Dorsolateral prefrontal cortex (tissue), 122 donors: ENCODE measurements at places on chromosomes 6 and 20.

DNA sequence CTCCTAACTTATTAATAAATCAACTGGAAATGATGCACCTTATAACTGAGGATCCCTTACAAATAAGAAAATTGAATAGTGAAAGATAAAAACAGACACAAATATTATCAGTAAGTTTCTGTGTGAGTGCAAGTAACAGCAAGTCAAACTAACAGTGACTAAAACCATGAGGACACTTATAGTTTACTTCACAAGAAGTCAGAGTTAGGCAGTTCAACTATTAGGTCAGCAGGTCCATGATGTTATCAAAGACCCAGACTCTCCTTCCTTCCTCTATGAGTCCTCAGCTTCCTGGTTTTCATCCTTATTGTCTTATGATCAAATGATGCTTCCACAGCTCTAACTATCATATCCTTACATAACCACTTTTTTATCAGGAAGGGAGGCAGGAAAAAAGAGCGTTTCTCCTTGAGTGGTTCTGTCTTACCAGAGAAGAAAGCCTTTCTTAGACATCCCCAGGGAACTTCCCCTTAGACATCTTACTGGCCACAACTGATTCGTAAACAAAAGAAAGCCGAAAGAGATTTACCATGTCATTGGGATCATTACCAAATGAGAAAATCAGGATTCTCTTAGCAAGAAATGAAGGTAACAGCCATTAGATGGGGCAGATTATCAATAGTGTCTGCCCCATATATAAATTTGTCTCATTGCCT lies 114.3 kb upstream of the LRFN2 start:
- DNase-seq = no peak

DNA sequence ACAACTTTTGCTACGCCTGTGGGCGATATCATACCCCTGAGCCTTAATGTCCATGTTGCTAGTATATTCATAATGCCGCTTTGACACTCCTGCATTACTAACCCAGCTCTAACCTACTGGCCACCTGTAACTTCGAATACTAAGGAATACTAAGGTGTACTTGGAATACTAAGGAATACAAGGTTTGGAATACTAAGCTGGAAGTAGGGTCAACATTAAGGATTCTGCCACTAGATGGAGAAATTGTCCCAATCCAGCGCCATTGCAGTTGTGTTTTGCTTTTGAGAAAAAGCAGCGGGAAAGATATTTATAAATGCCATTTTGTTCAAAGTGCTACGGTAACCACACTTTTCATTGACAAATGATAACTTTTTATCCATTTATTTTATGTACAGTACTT lies 10.7 kb downstream of the TBXT start:
- no peak for DNase-seq

DNA sequence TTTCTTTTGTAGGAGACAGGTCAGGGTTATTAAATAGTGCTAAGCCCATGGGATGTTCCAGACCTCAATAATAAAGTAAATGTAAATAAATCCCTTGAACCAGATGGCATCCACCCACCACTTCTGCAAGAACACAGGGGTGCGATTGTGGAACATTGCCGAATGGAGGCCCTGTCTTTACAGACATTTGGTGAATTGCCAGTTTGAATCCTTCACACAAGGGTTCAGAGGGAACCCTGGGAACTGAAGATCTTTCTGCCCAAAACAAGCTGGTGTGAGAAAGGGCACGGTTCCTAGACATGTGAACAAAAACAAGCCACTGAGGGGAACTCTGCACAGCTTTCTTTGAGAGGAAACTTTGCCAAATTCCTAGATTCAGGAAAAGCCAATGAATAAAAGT lies 30.2 kb upstream of the RNF8 start:
- DNase-seq = no peak

GRCh38 chr6:147508042-147508865 lies at the start of gene SAMD5:
Gene SAMD5 (plus strand): TSS chr6:147508690. CDS start chr6:147508929, 239 bp downstream.
- no peak for DNase-seq

GRCh38 chr20:21510414-21511384 lies 3.2 kb downstream of the NKX2-2 start:
- DNase-seq = no peak

DNA sequence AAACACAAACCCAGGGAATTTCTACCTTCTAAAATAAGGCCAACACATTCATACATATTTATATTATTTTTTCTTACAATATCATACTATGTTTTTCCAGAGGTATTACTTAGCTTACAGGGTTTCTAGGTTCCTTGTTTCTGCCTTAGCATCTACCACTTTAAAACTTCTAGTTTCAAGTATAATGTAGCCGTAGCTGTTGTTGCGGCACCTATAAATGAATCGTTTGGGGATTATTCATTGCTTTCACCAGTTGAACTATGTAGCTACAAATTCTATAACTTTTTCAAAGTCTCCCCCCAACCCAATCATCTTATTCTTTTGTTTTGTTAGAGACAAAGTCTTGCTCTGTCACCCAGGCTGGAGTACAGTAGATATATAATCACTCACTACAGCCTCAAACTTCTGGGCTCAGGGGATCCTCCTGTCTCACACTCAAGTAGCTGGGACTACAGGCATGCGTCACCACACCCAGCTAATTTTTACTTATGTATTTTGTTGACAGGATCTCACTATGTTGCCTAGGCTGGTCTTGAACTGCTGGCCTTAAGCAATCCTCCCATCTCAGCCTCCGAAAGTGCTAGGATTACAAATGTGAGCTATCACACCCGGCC lies 43.9 kb downstream of the TNFAIP3 start:
- DNase-seq = no peak

- no peak for DNase-seq
These were observed at the start of gene RFX6 for GRCh38 chr6:116876635-116877611. Gene RFX6 (plus strand): TSS chr6:116877242. CDS start chr6:116877276, 34 bp downstream.

DNA sequence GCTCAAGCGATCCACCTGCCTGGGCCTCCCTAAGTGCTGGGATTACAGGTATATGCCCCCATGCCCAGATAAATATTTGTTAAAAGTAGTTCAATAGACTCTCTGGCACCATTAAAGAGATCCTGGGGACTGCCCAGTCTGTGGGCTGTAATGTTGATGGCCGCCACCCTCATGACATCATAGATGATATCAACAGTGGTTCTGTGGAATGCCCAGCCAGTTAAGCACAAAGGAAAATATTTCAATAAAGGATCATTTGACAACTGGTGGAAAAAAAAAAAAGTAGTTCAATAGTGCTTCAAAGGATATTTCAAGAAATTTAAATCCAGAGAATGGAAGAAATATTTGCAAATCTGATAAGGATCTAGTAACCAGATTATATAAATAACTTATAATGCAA lies 1.5 kb upstream of the CRIP3 start:
- no peak for DNase-seq

DNA sequence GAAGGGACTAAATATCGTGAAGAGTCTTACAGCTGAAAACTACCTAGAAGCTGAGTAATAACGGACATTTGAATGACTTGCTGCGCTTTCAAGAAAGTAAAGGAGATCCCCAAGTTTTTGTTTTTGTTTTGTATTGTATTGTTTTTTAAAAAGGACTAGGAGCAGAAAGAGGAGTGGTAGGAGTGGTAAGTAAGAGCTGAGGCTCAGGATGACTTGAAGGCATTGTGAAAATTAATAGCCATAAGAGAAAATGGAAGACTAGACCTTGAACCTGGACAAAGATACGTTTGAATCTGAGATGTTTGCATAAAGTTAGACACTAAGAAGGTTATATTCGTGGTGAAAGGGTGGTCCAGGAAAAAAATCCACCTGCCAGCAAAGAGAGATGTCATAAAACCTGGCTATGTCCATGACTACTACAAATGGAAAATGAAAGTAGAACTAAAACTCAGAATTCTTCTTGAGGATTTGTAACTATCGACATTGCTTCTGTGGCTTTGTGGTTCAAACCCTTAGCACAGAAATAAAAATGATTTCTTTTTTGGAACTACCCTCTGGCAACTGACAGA lies 824.8 kb upstream of the FLRT3 start:
- DNase-seq = no peak

- no peak for DNase-seq
These were observed 10.3 kb downstream of the MKKS start for GRCh38 chr20:10423735-10424134.

- DNase-seq = no peak
These were observed 10.7 kb upstream of the UQCC2 start for GRCh38 chr6:33722103-33722623.

- DNase-seq = no peak
These were observed 2.2 kb upstream of the IL20RA start for GRCh38 chr6:137046871-137047412.

DNA sequence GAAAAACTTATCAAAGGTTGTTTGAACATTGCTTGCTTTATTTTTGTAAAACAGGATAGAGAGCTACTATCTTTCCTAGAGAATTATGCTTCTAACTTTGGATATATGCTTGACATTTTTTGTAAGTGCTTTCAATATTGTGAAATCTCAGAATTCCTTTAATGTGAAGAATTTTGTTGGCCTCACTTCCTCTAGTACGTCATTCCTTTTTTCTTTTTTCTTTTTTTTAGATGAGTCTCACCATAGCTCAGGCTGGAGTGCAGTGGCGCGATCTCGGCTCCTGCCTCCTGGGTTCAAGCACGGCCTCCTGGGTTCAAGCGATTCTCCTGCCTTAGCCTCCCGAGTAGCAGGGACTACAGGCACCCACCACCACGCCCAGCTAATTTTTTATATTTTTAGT lies 668.1 kb downstream of the RFPL4B start:
- no peak for DNase-seq

DNA sequence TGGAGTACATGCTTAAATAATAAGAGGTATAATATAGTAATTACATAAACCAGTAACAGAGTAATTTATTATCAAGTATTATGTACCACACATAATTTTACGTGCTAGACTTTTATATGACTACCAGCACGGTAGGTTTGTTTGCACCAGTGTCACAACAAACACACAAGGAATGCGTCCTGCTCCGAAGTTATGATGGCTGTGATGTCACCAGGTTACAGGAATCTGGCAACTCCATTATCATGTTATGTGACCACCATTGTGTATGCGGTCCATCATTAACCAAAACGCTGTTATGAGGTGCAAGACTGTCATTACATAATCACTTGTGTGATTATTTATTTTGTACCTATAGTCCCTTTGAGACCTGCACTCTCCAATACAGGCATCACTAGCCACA lies 235.2 kb upstream of the PMEPA1 start:
- DNase-seq = no peak

- DNase-seq = no peak
These were observed 117.2 kb upstream of the CD93 start for GRCh38 chr20:23203310-23203709.

GRCh38 chr6:36064770-36065396 lies 37.3 kb downstream of the MAPK14 start:
- DNase-seq = no peak

GRCh38 chr6:1079525-1079924 lies 232.4 kb upstream of the FOXQ1 start:
- DNase-seq = no peak

DNA sequence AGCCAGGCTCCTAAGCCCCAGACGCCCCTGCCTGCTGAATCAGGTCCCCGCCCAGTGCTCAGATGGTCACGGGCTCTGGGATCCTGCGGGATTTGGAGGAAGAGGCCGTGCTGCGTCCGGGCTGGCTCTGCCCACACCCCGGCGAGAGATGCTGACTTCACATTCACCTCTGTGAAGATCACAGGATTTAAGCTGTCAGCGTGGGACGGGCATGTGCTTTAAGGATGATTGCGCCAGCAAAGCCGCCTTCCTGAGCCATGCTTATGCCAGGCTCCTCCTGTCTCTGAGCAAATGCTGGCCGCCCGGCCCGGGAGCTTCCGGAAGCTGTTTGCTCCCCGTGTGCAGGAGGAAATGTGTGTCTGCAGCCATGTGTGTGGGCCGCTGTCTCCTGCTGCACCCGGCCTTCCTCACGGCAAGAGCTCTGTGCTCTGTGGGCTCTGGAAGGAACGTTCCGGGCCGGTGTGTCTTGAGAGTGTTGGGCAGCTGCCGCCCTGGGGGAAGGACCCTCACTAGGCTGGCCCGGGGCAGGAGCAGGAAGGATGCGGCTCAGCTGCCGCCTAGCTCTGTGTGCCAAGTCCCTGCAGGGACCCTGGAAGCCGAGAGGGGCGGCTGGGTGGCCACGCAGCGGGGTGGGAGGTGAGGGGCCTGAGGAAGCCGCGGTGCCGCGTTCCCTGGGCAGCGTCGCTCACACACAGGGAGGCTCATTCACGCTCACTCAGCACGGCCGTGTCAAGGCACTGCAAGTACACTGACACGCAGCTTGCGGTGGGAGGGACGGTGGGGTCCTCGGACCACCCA lies 19.0 kb upstream of the BHLHE23 start:
- DNase-seq = no peak

- peak; percentile 63 for DNase-seq
These were observed 219.8 kb upstream of the ARID1B start for GRCh38 chr6:156557251-156557910.

DNA sequence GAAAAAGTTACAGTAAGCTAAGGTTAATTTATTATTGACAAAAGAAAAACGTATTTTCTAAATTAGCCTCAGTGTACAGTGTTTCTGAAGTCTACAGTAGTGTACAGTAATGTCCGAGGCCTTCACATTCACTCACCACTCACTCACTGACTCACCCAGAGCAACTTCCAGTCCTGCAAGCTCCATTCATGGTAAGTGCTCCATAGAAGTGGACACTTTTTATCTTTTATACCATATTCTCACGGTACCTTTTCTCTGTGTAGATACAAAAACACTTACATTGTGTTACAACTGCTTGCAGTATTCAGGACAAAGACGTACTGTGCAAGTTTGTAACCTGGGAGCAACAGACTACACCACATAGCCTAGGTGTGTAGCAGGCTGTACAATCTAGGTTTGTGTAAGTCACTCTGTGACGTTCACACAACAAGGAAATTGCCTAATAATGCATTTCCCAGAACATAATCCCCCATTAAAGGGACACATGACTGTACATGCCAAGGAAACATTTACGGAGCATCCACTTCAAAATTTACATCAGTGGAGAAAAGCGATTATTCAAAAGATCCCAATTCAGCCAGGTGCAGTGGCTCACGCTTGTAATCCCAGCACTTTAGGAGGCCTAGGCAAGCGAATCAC lies 133.4 kb downstream of the BANF2 start:
- no peak for DNase-seq

- DNase-seq = no peak
These were observed 5.5 kb downstream of the PCK1 start for GRCh38 chr20:57566399-57566798.

DNA sequence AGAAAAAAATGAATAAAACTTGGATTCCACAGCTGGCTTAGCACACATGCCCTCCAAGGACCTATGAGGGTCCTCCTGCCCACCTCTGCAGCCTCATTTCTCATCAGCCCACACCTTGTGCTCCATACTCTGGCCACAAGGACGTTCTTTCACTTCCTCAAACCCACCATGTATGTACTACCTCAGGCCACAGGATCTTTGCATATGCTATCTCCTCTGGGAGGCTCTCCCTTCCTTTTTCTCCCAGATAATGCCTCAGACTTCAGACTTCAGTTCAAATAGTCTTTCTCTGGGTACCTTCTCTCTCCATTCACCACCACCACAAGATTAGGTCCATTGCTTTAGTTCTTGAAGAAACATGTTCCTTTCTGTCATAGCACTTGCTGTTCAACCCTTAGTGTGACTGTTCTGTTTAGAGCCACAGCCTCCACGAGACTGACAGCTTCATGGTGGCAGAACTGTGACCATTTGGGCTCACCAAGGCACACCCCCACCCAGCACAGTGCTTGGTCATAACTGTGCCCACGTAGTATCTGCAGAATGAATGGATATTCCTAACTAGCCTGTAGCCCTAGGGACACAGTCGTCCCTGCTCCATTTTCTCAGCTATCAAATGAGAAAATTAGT lies 146.7 kb upstream of the LRFN2 start:
- DNase-seq = no peak
